ENCODE measurements at places on chromosomes 16 and 17.

- DNase-seq, result peak; percentile 13
Observed at GRCh38 chr16:65122724-65123395, 997 bp upstream of the CDH11 start.

- DNase-seq, result no peak
Observed at GRCh38 chr16:11217651-11218603, 38.1 kb downstream of the SOCS1 start.

DNA sequence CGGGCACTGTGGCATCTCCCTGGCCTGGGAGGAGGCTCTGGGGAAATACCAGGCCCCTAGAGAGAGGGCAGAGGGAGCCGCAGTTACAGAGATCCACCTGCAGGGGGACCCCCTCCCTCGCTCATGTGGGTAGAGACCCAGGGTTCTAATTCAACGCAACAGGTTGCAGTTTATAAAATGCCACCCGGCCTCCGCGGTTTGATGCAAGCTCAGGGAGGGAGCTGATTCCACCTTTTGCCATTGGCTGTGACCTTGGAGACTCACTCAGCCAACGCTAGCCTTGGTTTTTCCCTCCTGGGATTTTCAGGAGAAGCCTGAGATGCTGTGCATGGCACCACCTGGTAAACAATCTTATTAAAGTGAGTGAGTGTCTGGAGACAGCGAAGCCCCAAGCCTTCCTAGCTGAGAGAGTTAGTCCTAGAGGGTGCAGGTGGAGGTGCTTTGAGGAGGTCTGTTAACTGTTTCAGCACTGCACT lies 12.1 kb downstream of the TTLL6 start:
- DNase-seq, result peak; percentile 83

- DNase-seq, result no peak
Observed at GRCh38 chr16:79303959-79304387, 296.6 kb downstream of the MAF start.

DNA sequence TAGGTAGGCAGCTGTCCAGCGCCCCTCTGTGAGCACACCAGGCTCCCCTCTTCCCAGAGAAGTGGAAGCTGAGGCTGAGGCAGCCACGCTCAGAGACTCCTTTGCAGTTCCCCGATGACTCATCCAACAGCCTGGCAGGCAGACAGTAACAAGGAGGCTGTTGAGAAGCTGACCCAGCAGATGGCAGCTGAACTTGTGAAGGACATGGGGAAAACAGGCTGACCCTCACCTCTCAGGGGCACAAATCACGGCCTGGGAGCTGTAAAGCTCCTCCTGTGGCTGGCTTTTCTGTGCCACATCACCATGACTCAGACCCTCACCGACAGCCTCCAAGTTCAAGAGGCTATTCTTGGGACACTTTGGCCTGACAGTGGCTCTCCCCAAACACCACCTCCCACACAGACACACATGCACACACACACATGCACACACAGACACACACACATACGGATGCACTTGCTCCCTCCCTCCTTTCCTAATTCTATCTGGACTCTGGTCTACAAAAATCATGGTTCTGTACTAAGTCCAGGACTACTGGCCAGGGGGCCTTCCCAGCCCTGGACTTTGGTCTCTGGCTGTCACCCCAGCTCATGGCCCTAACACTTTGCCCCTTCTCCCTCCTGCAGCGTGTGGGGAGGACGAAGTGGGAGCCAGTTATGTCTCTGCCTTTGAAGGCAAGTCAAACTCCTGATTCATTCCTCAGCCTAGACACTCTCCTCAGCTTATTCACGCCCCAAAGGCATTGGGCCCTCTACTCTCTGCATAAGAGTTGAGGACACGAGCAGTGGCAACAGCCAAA lies 23.2 kb downstream of the MAP3K14 start:
- DNase-seq, result no peak

DNA sequence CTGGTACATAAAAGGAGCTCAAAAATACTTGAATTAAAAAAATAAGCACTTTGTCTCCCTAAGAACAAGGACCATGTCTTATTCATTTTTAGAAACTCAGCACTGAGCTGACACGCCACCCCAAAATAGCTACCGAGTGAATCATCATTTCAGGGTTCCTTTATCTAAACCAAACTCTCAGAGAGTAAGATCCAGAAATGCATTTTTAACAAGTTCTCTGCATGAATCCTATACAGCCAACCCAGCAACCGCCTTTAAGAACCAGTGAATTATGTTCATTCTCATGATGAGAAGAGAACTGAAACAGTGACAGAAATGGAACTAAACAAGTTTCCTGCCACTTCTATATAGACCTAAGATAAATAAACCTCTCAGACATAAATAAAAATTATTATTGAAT lies 8.7 kb downstream of the C16orf87 start:
- no peak for DNase-seq

GRCh38 chr16:70395345-70395901 lies 43.5 kb downstream of the ST3GAL2 start:
- DNase-seq, result peak; percentile 75

DNA sequence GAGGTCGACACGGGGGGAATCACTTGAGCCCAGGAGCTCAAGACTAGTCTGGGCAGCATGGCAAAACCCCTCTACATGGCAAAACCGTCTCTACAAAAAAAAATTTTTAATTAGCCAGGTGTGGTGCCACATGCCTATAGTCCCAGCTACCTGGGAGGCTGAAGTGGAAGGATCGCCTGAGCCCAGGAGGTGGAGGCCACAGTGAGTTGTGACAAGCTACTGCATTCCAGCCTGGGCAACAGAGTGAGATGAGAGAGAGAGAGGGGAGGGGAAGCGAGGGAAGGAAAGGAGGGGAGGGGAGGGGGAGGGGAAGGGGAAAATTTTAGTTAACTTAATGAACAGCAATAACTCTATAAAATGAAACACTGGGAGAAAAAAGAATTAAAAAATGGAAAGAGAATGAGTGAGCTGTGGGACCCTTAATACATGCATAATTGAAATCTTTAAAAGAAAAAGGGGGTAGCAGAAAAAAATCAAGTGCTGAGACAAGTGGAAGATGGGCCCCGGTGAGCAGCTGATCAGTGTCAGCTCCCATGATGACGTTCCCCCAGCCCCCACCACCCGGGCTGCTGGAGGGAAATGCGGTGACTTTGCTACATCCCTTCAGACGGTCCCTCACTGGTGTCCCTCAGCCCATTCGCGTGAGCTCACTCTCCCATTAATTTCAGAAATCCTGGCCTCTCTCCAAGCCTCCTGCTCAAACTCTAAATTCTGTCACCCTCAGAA lies 2.7 kb downstream of the ASGR2 start:
- DNase-seq, result no peak

DNA sequence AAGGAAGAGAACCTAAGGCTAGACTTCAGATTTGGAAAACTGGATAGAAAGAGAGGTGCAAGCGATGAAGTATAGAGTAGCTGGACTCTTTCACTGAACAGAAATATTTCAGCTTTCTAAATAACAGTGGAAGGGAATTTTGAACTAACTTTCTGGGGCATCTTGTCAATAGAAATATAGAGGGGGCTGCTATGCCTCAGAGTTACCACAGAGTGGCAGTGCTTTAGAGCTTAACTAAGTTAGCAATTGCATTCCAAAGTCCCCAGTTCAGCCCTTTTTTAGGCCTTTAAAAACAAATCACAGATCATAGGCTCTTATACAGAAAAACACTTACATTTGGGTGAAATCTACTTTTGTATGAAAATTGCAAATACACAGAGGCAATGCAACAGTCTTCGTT lies 154.2 kb upstream of the CDH8 start:
- no peak for DNase-seq

DNA sequence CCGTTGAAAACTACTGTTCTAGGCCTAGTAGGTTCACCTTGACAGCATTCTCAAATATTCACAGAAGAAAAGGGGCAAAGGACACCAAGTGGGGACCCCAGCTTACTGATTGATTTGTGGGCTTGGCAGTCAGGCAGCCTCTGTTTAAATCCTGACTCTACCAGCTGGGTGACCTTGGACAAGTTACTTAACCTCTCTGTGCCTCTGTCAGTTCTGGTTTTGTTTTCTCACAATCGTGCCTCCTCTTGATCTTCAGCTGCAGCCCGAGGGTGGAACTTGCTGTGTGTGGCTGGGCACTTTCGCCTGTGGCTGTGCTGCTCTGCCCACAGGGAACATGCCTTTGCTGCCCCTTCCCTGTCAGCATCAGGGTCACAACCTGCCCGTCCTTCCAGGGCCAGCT lies 17.8 kb downstream of the RAP1GAP2 start:
- no peak for DNase-seq

DNA sequence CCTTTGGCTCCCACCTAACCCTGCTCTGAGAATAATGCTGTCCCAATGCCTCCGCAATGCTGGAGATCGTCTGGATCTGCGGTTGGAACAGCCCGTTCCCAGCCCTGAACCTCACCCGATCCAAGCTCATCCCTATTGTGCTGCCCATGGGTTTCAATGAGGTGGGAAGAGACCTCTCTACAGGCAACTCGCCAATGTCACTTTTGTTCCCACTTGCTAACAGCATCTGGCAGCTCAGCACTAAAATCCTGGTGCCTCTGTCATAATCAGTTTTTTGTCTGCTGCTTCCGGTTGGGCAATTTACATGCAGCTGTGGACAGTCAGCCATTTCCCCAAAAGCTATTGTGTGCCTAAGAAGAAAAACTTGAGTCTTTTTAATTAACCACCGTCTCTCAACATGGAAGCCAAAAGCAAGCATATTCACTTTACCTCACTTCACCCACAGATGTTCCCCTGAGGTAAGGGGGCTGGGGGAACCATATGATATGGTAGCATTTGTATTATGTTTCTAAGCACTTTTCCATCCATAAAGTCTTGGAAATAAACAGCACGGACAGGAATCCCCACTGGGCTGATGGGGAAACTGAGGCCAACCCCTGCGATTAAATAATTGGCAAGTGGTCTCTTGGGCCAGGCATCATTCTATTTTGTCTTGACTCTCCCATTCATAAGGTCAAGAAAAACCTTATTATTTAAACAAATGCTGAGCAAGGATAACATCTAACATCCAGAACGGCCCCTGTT lies 159.2 kb upstream of the CDH5 start:
- DNase-seq, result no peak

DNA sequence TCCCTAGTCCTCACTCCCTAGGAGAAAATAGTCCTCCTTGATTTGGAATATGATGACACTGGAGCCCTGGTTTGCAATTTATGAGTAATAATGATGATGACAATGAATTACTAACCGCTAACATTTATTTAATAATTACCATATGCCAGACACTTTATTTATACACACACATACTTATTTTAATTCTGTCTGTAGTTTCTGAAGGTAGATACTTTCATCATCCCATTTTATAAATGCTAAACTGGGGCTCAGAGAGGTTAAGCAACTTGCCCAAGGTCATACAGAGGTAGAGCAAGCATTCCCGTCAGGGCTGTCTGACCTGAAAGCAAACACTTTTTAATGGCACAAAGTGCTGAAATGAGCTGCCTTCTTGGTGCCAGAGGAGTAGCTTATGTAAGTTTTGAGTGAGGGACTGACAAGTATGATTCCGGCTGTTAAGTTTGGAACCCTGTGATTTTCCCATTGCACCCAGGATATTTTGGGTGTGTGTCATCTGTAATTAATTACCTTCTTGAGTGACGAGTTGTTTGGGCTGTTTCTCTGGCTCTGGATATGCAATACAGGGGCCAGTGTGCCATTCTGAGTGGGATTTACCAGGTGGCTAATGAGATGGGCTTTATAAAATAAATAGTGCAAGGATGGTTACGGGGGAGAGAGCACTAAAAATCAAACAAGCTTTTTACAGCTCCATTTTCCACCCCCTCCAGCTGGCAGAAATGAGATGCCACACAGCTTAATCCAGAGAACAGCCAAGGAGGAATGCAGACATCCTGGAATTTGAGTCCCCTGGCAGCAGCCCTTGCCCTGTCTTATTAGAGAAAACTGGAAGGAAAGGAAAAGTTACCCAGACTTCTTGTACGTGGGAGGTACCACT lies 211.8 kb downstream of the SNX29 start:
- DNase-seq, result no peak

DNA sequence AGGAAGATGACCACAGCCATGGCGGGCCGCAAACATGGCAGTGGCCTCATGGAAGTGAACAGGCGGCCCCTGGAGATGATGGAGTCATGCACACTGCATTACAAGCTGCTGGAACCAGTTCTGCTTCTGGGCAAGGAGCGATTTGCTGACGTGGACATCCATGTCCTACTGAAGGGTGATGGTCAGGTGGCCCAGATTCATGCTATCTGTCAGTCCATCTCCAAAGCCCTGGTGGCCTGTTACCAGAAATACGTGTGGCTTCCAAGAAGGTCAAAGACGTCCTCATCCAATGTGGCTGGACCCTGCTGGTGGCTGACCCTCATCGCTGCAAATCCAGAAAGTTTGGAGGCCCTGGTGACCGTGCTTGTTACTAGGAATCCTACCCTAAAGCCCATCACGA lies 13.4 kb upstream of the WSB1 start:
- no peak for DNase-seq
